ENCODE measurements at places on chromosomes 16 and 17.

- DNase-seq: peak; percentile 46
Observed at GRCh38 chr17:2796164-2797125, at the start of gene RAP1GAP2. TSS of gene RAP1GAP2 (plus strand) at chr17:2796438. CDS start at chr17:2796528, 90 bp downstream.

GRCh38 chr17:53321651-53322050 lies 501.1 kb upstream of the KIF2B start:
- no peak for DNase-seq

GRCh38 chr17:80047176-80047575 lies 10.7 kb downstream of the CCDC40 start:
- no peak for DNase-seq

DNA sequence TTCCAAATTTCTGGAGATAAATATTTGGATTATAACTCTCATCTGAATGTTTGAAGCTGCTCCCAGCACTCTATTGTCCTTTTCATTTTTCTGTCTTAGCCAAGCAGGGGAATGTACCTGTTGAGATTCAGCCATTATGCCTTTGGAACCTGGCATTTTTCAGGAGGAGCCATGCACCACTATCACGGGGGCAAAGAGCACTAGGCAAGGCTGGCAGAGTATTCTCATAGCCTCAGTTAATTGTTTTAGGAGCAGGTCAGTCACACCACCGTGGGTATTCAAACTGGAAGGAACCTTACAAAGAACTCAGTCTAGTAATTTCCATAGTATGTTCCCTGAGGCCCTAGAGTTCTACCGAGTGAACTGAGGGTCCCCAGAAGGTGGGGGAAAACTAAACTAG lies 348.9 kb downstream of the TMEM114 start:
- no peak for DNase-seq

DNA sequence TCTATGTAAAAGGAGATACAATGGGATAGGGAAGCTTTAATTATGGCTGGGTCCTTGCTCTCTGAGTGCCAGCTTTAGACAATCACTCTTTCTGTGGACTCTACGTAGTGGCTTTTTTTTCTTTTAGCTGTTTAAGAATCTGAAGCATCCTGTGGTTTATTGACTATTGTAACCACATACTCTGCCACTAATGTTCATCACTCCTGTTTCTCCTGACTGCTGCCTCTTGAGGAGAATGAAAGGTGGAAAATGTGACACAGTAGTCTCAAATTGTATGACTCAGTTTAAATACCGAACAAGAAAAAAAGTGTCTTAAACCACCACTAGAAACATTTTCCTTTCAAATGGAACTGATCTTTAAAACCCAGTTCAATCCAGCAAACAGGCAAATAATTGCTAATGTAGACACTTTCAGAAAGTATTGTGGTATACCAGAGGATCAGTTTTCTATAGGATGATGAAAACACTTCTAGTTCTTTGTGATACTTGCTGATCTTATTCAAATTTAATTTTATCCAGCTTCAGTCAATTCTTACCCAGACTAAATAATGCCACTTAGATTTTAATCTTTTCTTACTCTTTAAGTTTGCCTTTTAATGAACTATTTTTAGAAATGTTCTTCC lies 302.7 kb upstream of the PMFBP1 start:
- no peak for DNase-seq
